Fibroblast of lung (primary cell): ENCODE measurements at places on chromosomes 1 and 21.
A peak's percentile ranks its signal among the peaks of the same experiment; 100 is the strongest.

GRCh38 chr1:3914331-3914851 is 14.3 kb upstream of the C1orf174 start:
- no peak for DNase-seq

DNA sequence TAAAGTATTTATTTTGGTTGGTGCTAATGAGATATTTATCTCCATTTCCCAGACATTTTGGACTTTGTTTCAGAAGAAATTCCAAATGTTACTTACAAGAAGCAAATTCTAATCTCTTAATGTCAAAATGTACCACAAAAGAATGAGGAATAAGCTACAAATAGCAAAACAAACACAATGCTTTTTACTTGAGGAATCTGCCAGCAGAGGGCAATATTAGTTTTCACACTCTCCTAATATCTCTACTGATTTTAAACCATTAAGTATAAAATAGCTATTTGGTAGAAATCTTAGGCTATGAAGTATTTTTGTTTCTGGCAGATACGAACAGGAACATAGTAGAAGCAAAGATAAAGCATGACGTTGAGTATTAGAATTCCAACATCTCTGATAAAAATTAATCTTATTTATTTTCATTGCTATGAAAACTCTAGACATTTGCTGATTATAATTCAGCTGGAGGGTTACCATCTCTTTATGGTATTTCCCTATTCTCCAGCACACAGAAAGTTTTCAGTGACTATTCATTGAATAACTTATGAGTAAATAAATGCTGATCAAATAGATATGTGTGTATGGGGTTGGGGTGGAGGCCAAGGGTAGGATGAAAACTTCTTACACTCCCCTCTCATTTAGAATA is 13.4 kb upstream of the HMCN1 start:
- peak; percentile 72 for DNase-seq

GRCh38 chr1:993379-993995 is 6.4 kb downstream of the HES4 start:
- DNase-seq = no peak

DNA sequence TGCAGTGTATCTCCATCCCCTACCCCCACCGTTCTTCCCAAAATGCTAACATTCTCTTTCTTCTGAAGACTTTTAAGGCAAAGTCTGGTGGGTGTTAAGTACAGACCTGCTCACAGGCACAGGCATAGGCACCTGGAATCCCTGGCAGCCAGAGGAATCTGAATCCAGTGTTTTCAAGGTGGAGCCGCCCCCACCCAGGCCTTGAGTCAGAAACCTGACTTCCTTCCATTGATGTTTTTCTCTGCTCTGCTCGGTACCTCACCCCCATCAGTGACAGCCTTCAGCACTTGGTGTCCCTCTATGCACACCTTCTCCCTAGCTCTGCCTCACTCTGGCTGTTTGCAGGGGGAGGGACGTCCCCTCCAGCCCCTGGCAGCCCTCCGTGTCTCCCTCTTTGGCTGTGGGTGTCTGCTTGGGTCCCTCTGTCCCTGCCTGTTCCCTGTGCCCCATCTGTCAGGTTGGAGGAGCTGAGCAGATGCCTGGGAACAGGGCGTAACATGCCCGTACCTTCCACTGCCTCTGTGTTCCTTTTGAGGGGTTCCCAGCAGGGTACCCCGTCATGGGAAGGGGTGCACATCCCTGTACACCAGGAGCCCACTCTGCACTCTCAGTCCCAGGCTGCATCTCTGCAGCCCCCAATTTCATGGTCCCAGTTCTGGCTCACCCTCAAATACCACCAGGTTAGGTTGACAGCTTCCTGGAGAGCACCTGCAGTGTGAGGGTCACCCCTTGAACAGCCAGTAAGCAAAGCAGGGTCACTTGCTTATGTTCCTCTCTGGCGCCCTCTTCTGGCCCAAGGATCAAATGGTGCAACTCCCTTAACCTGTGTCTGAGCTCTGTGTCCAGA is 6.7 kb downstream of the NCDN start:
- peak; percentile 56 for DNase-seq

- DNase-seq = no peak
Measured at GRCh38 chr1:22702296-22703085, 8.1 kb upstream of the EPHB2 start.

DNA sequence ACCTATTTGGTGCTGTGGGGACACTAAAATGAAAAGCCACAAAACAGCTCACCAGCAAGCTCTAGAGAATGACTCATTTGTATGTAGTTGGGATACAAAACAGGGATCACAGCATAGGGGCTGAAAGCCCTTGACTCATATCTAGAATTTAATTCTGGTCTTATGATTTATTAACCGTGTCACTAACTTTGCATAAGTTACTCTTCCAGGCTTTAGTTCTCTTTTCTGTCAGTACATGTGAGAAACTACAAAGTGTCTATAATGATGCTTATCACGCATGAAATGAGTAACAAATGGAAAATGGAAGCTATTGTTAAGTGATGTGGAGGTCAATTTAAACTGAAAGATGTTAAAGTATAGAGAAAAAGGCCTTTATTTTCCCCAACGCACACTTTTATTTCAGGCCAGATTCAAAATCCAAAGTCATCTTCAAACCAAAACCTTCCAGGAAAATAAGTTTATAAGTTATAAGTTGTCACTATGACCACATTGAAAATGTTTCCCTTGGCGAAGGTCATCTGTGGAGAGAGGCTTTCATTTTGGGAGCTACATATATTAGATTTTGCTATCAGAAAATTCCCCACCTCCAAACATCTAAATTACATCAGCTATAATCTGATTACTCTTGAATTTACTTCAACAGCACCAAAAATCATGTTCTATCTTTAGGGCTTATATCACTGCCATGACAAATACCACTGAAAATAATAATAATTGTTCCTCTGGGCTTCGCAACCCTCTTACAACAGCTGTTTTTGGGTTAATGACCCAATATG is 430.5 kb downstream of the MRPL39 start:
- peak; percentile 78 for DNase-seq

- DNase-seq = no peak
Measured at GRCh38 chr1:20702416-20702815, 15.4 kb downstream of the KIF17 start.

- no peak for DNase-seq
Measured at GRCh38 chr21:41357546-41357945, 4.3 kb upstream of the MX2 start.

DNA sequence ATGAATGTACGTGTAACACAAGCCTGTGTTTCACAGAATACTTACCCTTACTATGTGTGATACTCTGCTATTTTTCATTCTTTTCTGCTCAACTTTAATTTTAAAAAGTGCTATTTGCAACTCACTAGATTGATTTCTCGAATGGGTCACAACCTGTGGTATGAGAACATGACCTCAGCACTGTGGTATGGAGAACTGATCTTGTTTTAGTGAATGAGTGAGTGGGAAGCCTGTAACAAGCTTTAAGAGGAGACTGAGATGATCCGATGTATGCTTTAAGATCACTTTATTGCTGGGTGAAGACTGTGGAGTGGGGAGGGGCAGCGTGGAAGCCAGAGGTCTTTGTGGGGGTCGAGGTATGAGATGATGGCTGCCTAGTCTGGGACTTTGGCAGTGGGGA is 21.6 kb downstream of the MECR start:
- peak; percentile 32 for DNase-seq

GRCh38 chr21:15060543-15061175 is 4.1 kb downstream of the NRIP1 start:
- DNase-seq = peak; percentile 66

- no peak for DNase-seq
Measured at GRCh38 chr1:170290991-170291390, 145.2 kb downstream of the NTMT2 start.

DNA sequence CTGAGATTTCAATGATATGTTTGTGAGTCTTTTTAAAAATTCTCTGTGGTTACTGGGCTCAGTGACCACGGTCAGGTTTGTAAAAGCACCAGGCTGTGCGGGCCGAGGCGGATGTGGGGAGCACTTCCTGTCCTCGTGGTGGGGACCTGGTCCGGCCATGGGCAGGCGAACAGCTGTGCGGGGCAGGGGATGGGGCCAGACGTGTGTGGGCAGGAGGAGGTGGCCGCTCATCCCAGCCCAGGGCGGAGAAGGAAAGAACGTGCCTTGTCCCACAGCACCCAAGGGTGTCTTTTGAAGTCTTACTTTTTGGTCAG is 5.2 kb upstream of the OXCT2 start:
- no peak for DNase-seq

DNA sequence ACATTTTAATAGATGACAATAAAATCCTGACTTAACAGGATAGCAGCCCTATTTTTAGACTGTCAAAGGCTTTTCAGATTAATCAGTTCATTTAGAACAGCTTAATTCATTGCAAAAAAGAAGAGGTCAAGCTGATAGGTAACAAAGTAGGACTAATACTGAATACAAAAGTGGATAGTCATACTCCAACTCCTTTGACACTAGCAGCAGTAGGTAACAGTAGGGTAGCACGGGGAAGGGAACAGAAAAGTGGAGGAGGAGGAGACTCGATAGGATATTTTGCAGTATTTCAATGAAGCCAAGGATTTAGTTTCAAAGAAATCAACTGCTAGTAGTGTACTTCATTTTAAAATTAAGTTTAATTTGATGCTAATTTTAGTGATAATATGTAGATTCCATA is 51.1 kb downstream of the USP1 start:
- DNase-seq = no peak

DNA sequence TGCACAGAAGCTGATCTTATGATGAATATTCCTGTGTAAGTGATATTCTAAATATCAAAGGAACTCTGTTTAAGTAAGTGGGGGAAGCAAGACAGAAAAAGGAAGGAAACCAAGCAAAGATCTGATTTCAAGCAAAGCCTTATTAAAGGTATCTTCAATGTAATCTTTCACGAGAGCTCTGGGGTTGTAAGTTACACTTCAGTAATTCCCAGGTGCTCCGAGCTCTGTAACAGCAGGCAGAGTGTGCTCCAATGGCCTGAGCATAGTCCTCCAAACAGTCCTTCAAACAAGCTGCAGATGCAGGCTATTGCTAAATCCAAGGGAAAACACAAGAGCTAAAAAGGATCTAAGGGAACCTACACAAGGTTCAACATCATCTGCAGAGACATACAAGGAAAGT is 949.7 kb upstream of the TMPRSS15 start:
- no peak for DNase-seq

- no peak for DNase-seq
Measured at GRCh38 chr1:40798366-40799281, 15.0 kb downstream of the KCNQ4 start.

DNA sequence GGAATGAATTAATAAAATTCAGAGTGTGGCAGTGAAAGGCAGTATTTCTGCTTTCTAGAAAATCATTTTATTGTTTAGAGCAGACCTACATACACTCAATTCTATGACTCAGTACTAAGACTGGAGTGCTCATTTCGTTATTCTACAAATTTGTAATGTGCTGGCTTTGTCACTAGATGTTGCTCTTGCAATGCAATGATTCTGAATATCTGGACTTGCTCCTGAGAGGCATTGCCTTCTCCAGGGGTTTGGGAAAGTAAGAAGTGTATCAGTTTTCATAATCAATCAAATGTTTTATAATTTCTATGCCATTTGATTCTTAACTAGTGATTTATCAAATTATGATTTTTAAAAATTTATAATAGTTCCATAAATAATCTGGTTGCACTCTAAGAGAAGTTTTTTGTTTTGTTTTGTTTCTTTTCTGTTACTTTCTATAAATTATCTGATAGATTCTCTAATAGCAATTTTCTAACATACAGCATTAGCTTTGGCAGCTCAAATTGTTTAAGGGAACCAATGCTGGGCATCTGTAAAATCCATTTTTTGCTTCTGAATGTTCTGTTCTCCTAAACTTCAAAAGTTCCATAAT is 280.5 kb upstream of the SGIP1 start:
- peak; percentile 64 for DNase-seq

DNA sequence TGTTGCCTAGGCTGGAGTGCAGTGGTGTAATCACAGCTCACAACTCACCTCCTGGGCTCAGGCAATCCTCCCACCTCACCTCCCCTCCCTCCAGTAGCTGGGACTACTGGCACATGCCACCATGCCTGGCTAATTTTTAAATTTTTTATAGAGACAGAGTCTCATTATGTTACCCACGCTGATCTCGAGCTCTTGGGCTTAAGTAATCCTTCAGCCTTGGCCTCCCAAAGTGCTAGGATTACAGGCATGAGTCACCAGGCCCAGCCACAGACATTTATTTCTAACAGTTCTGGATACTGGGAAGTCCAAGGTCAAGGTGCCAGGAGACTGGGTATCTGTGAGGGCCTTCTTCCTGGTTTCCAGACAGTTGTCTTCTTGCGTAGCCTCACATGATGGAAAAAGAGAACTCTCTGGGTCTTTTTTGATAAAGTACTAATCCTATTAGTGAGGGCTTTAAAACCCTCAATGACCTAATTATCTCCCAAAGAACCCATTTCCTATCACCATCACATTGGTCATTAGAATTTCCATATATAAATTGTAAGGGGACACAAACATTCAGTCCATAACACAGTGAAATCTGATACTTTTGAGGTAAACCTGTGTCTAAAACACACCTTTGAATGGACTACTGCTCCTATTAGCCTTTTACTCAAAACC is 67.9 kb downstream of the PHACTR4 start:
- peak; percentile 79 for DNase-seq

DNA sequence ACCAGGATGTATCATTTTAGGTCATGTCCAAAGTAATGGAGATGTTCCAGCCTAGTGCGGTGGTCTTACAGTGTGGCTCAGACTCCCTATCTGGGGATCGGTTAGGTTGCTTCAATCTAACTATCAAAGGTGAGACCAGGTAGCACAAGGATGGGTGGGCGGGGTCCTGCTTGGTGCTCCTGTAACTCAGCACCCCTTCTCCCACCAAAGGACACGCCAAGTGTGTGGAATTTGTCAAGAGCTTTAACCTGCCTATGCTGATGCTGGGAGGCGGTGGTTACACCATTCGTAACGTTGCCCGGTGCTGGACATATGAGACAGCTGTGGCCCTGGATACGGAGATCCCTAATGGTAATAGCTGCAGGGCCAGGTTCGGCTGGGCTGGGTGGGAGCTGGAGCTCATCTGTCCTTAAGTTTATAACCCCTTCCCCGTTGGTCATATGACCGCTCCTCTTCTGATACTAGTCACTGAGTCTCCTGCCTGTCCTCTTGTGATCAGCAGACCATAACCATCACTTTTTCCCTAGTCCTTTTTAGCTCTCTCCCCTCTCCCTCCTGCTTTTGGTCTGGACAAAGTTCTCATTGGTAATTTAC is 5.4 kb downstream of the MARCKSL1 start:
- DNase-seq = no peak

DNA sequence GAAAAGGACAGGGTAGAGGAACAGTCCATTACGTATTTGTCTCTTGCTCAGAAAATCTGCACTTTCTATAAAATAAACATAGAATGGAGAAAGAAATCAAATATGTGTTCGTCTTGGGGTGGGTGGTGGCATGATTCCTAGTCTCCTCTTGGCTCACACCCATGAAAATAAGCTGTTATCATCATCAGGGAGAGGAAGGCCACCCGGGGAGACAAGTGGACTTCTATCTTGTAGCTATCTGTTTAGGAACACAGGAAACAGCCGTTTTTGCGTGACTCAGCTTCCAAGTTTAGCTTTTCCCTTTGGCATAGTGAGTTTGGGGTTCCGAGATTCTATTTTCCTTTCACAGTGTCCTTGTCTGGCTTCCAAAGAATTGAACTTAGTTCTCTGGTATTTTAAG is 622.3 kb downstream of the PTPRU start:
- no peak for DNase-seq

GRCh38 chr1:23591460-23592208 is 32.3 kb upstream of the ID3 start:
- DNase-seq = no peak
